ENCODE measurements at places on chromosomes 2 and 18.

- DNase-seq, result no peak
Observed at GRCh38 chr2:25598332-25598731, 75.0 kb downstream of the DTNB start.

GRCh38 chr18:48605408-48605845 is 66.6 kb downstream of the CTIF start:
- peak; percentile 53 for DNase-seq

DNA sequence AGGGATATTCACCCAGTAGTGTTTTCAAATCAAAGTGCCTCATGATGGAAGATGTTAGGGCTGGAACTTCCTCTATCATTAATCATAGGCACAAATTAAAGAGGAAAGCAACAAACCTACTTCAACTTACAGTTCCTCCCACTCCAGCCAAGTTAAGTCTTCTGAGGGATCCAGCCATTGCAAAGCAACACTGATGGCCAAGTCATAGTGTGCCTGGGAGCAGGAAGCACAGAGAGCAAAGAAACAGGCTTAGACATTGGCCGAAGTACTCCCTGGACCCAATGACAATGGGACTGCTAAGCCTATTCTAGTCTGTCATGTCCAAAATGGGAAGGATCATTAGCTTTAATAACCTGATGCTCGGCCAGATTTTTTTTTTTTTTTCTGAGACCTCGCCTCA is 7.0 kb downstream of the C2orf80 start:
- DNase-seq, result no peak

DNA sequence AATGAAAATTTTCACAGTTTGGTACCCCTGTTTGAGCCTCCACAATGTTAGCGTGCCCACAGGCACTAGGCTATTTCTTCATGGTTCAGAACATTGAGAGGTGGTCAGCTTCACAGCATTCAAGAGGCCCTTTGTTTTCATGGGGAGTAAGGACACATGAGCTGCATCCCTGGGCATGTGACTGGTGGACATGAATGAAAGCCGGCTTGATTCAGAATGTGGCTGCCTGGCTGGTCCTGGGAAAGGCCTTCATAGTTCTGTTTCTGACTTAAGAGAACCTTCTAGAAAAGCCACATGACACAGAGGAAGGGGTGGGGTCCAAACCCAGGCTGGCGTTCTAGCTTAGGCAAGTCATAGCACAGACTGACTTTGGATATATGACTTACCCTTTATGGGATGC is 420.6 kb downstream of the CMPK2 start:
- no peak for DNase-seq

DNA sequence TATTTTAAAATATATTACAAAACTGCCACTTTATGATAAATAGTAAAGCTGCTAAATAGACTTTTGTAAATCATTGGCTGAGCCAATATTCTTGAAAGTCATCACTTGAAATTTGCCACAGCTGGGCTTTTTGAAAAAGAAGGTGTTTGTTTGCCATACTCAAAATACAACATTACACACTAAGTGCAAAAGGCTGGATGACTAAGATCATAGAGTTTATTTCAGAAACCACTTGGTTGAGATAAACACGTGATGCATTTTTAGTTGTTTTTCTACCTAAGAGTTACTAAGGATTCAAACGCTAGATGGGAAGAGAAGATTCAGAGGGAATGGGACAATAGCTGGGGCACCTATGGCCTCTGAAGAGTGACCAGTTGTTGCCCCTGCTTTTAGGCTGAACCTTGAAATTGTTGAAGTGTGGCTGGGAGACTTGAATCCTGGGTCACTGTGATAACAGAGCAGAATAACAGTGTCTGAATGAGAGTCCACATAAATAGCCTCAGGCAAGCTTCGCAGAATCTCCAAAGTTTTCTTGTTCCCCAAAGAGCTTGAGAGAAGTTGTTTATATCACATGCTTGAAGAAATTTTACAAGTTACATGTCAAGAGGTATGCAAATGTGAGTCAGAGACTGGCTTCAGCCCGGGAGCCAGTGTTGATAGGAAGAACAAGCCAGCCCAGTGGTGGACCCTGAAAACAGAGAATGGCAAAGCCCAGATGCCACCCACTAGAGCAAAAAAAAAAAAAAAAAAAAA is 409.8 kb downstream of the GPD2 start:
- no peak for DNase-seq

DNA sequence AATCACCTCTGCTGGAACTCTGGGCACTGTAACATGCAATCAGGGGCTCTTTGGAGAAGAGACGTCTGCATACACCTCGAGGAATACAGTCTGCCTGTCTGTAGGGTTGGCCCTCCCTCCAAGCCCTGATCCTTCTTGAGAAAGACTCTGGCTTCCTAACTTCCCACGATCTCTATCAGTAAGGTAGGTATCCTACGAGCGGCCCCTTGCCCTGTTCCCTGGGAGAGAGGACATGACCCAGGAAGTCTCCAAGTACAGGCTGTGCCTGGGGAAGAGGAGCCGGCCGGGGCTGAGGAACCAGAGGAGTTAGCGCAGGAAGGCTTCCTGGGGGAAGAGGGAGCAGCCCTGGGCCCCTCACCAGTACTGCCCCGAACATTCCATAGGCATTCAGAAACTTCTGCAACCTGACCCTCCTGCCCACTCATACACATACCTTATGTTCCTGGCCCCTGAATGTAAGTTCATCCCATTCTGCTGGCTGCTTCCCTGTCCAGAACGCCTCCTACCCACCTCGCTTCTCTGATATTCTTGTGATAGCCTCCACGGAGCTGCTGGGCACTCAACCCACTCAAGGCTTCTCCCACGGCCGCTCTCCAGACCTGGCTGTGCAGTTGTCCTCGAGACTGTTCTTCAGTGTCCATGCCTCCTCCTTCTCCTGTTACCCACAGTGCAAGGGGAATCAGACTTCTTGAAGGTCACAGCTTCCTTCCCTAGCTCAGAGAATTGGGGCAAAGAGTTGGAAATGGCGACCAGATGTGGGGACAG is 116.1 kb downstream of the CYP26B1 start:
- DNase-seq, result no peak

- peak; percentile 91 for DNase-seq
Observed at GRCh38 chr2:150487537-150488429, at the start of gene RND3. Gene RND3 (minus strand): TSS chr2:150487667. CDS start chr2:150487417, 250 bp downstream.

- DNase-seq, result no peak
Observed at GRCh38 chr2:96204836-96205624, 3.6 kb downstream of the STARD7 start.

DNA sequence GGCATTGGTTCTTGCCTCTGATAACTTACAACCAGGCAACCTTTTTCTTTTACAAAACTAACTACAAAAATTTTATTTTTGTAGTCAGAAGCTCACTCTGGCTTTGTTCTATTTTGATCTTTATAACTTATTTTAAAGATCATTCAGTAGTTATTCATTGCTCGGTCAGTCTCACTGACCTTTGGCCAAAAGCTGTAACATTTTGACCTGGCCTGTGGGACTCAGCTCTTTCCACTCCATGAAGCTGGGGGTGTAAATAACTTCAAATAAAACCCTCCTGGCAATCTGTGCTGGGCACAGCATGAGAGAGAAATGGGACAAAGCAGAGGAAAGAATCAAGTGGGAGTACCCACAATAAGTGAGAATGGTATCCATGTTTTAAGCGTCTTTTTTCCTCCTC is 380.7 kb downstream of the SETBP1 start:
- no peak for DNase-seq

DNA sequence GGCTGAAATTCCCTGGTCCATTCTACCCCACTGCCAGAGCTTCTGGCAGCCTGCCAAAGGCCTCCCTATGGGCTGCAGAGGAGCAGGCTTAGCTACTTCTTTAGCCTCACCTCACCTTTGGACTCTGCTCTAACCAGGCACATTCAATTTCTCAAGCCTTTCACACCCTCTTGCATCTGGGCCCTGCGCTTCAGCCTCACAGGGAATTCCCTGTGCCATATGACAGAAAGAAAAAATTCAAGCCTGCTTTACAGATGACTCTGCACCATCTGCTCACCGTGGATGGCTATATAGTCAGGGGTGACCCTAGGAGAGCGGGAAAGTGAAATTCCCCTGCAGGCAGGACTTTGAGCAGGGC is 62.5 kb downstream of the REEP1 start:
- peak; percentile 86 for DNase-seq

DNA sequence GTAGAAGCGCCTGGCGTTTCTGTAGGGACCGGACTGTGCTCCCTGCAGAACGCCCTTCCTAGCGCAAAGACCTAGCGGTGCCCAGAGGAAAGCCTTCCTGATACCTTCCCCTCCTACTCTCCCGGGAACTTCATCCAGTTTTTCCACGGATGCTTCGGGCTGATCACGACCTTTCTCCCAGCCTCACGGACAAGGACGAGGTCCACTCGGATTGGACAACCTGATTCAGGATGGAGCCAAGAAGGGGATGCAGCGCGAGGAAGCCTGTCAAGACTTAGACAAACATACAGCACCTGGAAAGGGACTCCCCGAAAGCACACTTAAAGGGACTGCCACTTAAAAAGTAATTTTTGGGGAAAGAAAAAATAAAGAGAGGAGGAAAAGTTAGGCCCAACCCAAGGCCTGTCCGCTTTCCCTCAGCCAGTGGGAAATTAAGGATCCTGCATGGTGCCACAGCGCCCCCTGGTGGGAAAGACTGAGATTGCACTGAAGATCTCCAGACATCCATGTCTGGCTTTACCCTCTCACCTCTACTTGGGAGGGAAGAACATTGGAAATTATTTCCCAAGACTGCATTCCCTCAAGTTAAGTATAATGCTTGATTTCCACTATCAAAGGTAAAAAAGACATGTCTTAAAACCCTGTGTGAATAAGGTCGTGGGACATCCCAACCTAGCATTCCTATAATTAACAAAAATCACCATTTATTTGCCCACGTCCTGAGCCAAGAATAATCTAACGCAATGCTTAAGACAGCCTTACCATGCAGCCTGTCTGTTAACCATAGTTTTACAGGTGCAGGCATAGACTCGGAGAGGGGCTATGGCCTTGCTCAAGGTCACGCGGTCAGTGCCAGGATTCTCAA is 13.4 kb upstream of the COPS8 start:
- DNase-seq, result peak; percentile 86

DNA sequence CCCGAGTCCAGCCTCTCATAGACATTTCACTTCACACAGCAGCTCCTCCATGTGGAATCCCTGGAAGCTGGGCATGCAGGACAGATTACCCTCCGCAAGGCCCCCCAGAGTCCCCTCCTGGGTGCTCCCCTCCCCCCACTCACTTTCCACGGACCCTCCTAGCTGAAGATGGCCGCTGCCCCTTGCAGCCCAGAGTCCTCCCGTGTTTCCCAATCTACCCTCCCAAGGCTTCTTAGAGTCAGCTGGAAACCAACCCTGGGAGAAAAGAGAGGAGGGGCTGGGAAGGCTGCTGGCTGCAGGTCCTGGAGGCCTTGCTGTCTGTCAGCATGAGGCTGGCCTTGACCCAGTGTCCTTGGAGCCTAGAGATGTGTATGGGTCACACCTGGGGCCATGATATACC is 49.0 kb upstream of the HAAO start:
- no peak for DNase-seq

DNA sequence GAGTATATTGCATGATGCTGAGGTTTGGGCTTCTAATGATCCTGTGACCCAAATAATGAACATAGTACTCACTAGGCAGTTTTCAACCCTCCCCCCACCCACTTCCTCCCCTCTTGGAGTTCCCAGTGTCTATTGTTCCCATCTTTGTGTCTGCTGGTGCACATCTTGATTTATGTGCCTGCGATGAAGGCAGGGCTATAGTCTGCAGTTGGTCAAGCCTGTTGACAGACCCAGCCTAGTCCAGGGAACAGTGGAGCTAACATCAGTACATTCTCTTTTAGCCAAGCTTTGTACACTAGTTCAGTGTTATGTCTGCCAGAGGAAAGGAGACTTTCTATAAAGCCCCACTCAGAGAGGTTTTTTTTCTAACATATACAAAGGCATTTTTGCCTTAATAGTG is 287.6 kb downstream of the CPS1 start:
- DNase-seq, result no peak

DNA sequence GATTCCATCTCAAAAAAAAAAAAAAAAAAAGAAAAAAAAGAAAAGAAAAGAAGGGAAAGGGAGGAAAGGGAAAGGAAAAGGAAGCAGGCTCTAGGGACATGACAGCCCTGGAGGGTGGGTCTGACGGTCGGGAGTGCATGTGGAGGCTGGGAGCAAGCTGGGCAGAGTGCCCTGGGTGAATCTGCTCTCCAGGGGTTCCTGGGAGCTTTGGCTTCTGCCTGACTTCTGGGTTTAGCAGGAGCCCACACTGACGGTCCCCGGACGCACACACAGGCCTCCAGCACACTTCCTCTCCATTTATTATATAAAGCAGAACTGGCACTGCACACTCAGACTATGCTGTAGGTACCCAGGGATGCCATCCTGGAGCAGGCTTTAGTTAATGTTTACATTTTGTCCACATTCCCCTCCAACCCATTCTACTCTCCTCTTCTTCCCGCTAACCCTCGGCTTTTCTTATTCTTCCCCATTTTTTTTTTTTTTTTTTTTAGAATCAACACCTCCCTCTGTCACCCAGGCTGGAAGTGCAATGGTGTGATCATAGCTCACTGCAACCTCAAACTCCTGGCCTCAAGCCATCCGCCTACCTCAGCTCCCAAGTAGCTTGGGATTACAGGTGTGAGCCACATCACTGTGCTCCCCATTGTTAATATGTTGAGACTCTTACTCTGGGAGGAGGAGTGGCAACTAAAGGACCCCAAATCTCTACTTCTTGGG is 151.1 kb upstream of the SLC1A4 start:
- DNase-seq, result no peak

GRCh38 chr2:239264838-239265651 is 135.8 kb downstream of the HDAC4 start:
- DNase-seq, result no peak

GRCh38 chr2:5353565-5353964 is 338.6 kb upstream of the SOX11 start:
- no peak for DNase-seq

- DNase-seq, result no peak
Observed at GRCh38 chr2:681312-681711, 4.1 kb upstream of the TMEM18 start.

GRCh38 chr2:142188562-142188961 is 57.7 kb upstream of the LRP1B start:
- DNase-seq, result no peak

- no peak for DNase-seq
Observed at GRCh38 chr18:54267701-54268100, 1.6 kb upstream of the POLI start.

GRCh38 chr18:28175150-28175929 is 1.6 kb downstream of the CDH2 start:
- DNase-seq, result peak; percentile 53

- DNase-seq, result peak; percentile 13
Observed at GRCh38 chr2:207119048-207119447, 46.7 kb downstream of the KLF7 start.

DNA sequence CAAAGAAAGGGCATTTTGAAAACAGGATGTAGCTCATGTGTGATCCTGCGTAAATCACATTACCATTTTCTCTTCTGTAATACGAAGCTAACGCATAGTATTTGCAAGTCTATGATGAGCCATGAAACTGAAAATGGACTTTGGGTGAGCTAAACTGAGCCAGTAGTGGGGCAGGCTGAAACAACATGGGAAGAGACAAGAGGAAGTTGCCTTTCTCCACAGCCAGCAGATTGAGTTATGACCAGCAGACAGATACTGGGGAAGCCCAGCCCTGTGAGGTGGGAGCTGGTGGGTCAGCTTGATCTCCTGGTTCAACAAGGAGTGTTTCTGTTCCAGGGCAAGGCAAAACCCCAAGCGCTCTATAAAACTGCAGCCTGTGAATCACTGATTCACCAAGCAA is 11.8 kb downstream of the CYRIA start:
- DNase-seq, result no peak

- DNase-seq, result peak; percentile 17
Observed at GRCh38 chr2:136116813-136117390, 1.0 kb downstream of the CXCR4 start.

All from DMS53 (cell line).